ENCODE measurements at places on chromosomes 7 and 10.

- H3K36me3 ChIP-seq: no peaks in the 10 kb centered on the region
- no peak overlapping the region for H3K4me3 ChIP-seq
- no peaks in the 10 kb centered on the region for H3K4me1 ChIP-seq
Observed at GRCh38 chr7:69685293-69685631, 87.0 kb downstream of the AUTS2 start.

DNA sequence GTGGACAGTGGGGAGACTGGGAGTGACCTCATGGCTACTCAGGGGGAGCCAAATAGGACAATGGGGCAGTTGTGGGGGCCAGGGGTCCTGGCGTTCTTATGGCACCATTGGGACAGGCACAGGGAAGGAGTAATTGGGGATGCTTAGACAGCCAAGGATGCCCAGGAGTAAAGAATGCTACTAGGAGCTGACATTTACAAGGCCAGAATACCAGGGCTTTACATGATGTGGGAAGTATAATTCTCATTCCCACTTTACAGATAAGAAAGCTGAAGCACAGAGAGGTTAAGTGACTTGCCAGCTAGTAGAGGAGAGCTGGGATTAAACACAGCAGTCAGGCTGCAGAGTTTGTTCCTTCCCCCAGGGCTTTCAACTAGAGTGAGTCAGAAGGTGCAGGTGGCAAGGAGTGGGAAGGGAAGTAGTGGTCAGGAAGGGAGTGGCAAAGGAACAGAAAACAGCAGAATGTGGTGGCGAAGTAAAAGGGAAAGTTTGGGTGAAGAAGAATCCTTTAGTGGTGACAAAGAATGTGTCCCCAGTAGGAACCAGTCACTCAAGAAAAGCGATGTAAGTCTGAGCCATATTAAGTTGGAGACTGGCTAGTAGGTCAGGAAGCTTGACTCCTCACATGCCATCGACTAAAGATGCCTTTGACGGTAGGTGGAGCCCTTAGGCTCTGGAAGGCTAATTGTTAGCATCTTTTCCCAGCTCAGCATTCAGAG lies 32.8 kb downstream of the CPVL start:
- peaks cover 10% of the 10 kb centered on the region for H3K4me1 ChIP-seq
- H3K27ac ChIP-seq: no peak overlapping the region
- H3K27me3 ChIP-seq: peaks cover 4% of the 10 kb centered on the region
- H3K36me3 ChIP-seq: no peaks in the 10 kb centered on the region
- DNase-seq: no peak

- no peak overlapping the region for H3K27ac ChIP-seq
- no peaks in the 10 kb centered on the region for H3K4me1 ChIP-seq
- no peak overlapping the region for H3K4me3 ChIP-seq
Observed at GRCh38 chr10:93879273-93879672, 14.5 kb upstream of the SLC35G1 start.

DNA sequence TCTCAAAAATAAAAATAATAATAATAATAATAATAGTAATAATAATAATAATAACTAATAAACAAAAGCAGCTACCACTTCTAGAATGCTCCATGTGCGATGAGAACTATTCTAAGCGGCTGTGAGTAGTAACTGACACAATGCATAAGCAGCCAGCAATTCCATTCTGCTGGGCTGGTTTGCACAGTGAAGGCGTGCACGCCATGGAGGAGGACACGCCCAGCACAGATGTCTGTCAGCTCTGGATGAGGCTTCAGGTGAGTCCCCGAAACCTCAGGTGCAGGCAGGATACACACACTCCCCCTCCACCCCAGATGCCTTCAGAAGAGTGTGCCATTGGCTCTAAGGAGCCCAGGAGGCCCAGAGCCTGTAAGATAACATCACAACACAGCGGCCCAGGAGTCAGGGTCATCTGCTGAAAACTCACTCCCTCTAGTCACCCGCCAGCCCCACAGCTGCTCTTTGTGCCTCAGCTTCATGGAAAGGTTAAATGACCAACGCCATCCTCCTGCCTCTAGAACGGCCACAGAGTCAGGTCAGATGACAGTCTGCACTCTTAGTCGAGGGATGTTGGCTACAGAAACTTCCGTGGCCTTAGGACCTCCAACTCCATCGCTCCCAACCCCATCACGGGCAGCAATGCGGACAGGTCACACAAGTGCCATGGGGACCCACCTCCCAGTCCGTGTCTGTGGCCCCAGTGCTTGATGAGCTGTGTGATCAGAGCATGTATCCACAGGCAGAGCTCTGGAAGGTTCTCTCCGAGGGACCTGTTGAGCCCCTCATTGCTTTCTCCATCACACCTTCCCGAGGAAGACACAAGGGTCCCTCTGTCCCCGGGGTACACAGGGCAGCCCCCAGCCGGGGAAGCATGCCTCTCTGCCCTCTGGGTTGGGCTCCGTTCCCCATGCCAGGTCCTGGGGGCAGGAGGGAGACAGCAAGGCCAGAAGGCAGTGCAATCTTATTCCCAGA lies 103.9 kb downstream of the CTBP2 start:
- no peak for DNase-seq
- H3K4me1 ChIP-seq: peaks cover 63% of the 10 kb centered on the region
- peak overlapping the region; percentile 87 for H3K27ac ChIP-seq
- no peaks in the 10 kb centered on the region for H3K27me3 ChIP-seq
- no peak overlapping the region for H3K4me3 ChIP-seq

DNA sequence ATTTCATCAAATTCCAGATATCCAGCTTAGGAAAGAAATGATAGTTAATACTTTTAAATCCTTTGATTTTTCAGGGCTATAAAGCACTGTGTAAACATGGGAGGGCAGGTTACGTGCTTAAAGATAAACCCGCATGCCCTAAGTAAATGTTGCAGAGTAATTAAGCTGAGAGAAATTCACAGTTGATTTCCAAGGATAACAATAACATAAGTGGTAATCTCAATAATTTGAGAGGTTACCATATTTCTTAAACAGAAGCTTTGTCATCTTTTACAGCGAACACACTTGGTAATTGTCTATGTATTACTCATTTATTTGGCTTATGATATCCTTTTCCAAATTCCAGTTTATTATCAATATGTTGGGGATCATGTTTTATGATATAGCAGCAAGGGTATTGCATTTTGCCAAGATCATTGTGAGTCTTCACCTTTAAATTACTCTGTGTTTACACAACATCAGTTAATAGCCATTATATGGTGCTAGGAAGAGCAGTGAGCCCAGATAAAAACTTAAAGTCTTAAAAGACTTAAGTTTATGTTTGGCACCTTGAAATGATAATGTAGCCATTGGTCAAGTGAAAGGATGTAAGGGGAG lies 15.4 kb downstream of the MGAM start:
- H3K4me1 ChIP-seq: no peaks in the 10 kb centered on the region
- no peak overlapping the region for H3K27ac ChIP-seq
- no peak for DNase-seq
- H3K4me3 ChIP-seq: no peak overlapping the region

DNA sequence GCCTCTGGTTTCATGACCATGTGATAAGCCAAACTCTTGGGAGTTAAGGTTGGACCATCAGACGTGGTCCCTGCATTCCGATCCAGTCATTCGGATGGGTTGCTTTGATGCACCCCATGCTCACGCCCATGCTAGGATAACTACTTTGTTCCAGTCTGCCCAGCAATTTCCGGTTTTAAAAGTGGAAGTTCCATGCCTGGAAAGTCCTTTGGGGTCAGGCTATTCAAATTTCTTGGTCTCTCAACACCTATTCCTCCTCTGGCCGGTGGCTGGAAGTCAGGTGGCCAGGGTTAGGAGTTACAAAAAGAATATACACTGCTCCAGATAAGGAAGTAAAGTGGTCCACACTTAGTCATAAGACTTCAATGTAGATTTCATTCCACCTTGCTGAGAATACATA lies 37.7 kb upstream of the HABP2 start:
- H3K4me1 ChIP-seq: no peaks in the 10 kb centered on the region
- DNase-seq: no peak
- no peak overlapping the region for H3K27ac ChIP-seq
- no peaks in the 10 kb centered on the region for H3K36me3 ChIP-seq
- no peaks in the 10 kb centered on the region for H3K27me3 ChIP-seq
- no peak overlapping the region for H3K4me3 ChIP-seq

DNA sequence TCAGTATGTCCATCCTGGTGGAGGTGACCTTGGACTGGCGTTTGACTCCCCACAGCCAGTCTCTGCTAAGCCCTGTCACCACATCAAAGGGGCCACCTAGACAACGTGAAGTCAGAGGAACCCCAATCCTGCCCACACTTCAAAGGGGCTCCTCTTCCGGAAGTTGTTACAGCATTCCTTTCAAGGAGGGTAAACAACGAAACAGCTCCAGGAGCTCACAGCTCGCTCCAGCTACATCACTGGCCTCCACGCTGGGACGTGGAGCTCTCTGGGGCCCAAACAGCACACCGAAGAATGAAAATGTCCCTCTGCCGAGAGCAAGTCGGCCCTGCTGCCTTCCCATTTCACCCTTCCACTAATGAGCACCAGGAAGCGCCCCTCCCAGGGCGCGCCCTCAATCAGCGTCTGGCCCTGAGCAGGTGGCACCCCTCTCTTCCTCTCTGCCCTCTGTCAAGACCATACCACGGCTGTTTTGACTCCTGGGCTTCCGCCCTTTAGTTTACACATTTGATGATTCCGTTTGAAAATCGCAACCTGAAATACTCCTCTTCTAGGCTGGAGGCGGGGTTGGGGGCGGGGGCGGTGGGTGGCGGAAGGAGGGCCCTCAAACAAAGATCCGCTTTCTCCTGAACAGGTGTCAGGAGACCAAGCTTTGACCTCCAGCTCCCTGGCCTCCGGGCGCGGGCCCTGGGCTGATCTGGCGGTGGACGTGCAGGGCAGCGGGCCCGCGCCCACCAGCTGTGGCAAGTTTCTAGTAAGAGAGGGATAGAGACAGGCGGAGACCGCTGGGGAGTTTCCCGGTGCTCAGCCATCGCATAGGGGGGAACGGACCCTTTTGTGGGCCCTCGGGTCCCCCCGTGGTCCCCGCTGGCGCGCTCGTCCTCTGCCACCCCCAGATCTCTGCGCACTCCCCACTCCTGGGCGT lies 53.1 kb upstream of the KDM7A start:
- H3K4me3 ChIP-seq: peak overlapping the region; percentile 58
- no peaks in the 10 kb centered on the region for H3K27me3 ChIP-seq
- no peak for DNase-seq
- H3K36me3 ChIP-seq: no peaks in the 10 kb centered on the region
- H3K27ac ChIP-seq: peak overlapping the region; percentile 34
- H3K4me1 ChIP-seq: peaks cover 10% of the 10 kb centered on the region

All from upper lobe of right lung (tissue), 1 donor.